NCI-H1105 treated with DMSO at 0.1 percent for 48 hours (cell line): ENCODE measurements at places on chromosomes 13 and 19.
A peak's percentile ranks its signal among the peaks of the same experiment; 100 is the strongest.

DNA sequence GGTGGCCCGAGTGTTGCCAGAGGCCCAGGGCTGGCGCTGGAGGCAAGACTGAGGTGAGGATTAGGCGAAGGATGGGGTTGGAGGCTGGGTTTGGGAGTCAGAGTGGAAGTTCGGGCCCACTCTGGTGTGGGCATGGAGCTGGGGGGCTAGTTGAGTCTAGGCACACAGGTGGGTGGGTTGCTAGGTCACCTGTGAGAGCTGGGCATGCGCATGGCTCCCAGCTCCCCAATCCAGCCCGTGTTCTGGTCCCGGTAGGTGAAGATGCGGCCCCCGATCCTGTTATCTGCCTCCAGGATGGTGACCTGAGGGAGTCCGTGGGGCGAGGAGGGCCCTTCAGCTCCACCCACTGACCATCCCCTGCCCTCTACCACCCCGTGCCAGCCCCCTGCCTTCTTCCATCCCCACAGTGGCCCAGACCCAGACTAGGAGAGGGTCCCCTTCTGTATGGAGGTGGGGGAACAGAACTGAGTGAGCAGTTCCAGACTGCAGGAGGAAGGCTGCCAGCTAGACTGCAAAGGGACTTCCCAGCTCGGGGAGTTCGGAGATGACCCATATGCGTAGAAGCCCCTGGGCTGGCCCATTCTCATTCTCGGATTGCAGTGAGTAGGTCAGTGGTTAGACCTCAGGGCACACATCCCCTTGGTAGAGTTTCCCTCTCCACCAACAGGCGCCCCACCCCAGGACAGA, 1.7 kb downstream of the IL4I1 start:
- DNase-seq: no peak

- peak; percentile 3 for DNase-seq
Observed at GRCh38 chr13:46866150-46866549, 30.7 kb downstream of the HTR2A start.

- no peak for DNase-seq
Observed at GRCh38 chr19:47497821-47498520, 14.0 kb upstream of the KPTN start.

DNA sequence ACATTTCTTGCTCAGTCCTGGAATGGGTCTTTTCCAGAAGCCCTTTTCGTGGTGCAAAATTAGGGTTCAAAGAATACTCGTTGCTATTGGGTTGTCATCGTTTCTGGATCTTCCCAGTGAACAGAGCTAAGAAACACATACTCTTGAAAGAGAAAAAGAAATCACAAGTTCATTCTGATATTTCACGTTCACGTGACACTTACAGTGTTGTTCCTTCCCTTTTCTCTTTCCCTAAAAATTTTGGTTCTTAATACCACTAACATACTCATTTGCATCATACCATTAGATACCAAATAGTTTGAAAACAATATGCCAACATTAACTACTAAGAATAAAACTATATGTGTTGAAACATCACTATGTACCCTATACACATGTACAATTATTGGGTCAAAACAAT, 13.4 kb upstream of the GTF2F1 start:
- DNase-seq: no peak

DNA sequence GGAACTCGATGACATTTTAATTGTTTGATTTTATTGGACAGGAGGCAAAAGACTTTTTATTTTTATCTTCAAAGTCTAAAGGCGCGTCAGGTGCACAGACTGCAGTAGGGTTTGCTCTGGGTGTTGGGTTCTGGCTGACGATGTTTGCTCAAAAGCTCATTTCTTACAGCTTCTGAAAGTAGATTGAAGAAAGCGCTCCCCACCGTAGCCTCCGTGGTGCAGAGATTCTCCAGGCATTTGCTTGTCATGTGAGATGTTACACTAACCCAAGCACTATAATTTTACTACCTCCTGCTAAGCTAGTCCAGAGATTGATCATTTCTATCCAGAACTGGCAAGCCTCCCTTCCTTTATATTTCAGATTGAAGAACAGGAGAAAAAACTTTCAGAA, 14.5 kb upstream of the ATP11A start:
- no peak for DNase-seq

GRCh38 chr19:1001538-1002166, 1.4 kb downstream of the GRIN3B start:
- DNase-seq: no peak

DNA sequence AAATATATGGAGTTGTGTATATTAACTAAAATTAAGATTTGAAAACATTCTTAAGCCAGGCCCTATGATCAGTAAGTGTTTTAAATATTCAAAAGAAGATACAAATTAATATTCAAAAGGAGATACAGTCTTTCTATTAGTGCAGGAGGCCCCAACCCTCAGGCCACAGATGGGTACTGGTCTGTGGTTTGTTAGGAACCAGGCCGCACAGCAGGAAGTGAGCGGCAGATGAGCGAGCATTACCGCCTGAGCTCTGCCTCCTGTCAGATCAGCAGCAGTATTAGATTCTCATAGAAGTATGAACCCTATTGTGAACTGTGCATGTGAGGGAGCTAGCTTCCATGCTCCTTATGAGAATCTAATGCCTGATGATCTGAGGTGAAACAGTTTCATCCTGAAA, 232.9 kb downstream of the FOXO1 start:
- no peak for DNase-seq
